ENCODE measurements at places on chromosomes 4 and X.

GRCh38 chr4:33063241-33063640 lies 2343.1 kb downstream of the PCDH7 start:
- no peak for DNase-seq

GRCh38 chr4:20323991-20324390 lies 72.3 kb downstream of the SLIT2 start:
- DNase-seq, result no peak

DNA sequence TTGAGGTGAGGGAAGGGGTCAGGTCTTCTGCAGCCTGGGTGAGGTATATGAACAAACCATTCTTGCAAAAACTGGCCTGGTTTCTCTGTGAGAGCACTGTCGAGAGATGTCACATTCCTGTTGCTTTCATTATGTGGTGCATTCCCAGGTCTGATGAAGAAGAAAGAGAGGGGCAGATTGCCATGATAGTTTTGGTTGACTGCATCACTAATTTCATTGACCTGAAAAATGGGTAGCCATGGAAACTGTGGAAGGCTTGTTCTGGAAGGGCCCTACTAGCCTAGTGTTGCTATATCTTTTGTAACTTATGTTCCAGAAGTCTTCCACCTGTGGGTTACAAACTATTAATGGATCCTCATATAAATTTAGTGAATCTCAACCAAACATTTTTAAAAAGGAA lies 32.9 kb upstream of the CYBB start:
- no peak for DNase-seq

- no peak for DNase-seq
Measured at GRCh38 chrX:41322821-41323603, 10.9 kb upstream of the DDX3X start.

- DNase-seq, result no peak
Measured at GRCh38 chr4:53120778-53121177, 245.1 kb downstream of the SCFD2 start.

DNA sequence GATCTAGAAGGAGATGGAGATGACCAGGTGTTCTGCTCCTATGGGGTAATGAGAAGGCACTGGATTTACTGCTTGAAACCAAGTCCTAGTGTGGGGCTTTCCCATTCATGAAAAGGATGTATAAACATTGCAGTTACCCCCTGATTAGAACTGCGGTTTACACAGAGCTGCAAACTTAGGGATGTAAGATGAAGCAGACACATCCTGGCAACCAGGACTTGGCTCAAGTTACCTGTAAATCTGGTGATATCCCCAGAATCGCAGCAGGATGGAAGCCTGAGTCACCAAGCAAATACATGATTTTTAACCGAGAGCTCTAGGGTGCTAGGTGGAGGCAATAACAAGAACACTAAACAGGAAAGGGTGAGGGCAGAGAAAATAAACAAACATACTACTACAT lies 178.6 kb upstream of the MAMLD1 start:
- DNase-seq, result no peak

GRCh38 chr4:160523231-160523630 lies 1420.4 kb downstream of the RAPGEF2 start:
- DNase-seq, result no peak

GRCh38 chrX:149825424-149825823 lies 43.7 kb downstream of the MAGEA9 start:
- peak; percentile 63 for DNase-seq

DNA sequence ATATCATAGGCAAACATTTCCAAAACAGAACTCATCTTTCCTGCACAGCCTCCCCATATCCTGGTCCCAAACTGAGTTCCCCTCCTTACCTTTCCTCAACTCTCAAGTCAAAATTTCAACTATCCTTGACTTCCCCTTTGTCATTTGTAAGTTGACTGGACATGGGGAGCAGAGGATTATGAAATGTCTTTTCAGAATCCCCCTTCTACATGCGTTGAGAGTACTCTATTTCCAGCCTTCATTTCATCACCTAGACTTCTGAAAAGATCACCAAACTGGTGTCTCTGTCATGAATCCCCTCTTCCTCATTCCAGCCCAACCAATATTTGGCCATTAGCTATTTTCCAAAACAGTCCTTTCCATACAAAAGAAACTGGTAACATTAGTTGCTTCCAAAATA lies 95.2 kb downstream of the SYNPO2 start:
- DNase-seq, result no peak

- DNase-seq, result no peak
Measured at GRCh38 chr4:152185786-152186550, 349.9 kb downstream of the FBXW7 start.

GRCh38 chrX:15499976-15500375 lies 631 bp upstream of the BMX start:
- no peak for DNase-seq
